ENCODE measurements at places on chromosomes 4 and X. TPM values are rescaled to one million over a fixed set of nuclear protein-coding genes. Genes with fewer than 3 reads are reported as not detected.

DNA sequence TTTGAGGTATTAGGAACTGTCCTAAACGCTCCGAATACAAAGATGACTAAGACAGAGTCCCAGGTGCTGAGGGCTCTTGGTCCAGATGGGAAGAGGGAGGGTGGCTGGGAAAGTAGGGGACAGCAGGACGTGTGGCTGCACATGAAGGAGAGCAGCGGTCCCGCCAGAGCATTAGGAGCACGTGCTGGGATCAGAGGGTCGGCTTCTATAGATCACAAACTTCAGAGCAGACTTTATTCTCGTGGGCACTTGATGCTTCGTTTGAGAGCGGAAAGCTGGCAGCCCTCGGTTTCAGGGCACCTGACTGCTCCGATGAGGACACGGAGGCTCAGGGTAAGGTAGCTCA, 26.1 kb downstream of the ZBTB49 start:
- no peak for DNase-seq
- no peak overlapping the region for H3K4me3 ChIP-seq
- no peak overlapping the region for H3K27ac ChIP-seq
- peaks cover 50% of the 10 kb centered on the region for H3K36me3 ChIP-seq

- H3K27me3 ChIP-seq, result no peaks in the 10 kb centered on the region
- peak overlapping the region; percentile 11 for H3K27ac ChIP-seq
- H3K36me3 ChIP-seq, result no peaks in the 10 kb centered on the region
- DNase-seq, result no peak
- H3K4me1 ChIP-seq, result peaks cover 4% of the 10 kb centered on the region
These were observed 125.9 kb downstream of the NSUN7 start for GRCh38 chr4:40875507-40876150.

DNA sequence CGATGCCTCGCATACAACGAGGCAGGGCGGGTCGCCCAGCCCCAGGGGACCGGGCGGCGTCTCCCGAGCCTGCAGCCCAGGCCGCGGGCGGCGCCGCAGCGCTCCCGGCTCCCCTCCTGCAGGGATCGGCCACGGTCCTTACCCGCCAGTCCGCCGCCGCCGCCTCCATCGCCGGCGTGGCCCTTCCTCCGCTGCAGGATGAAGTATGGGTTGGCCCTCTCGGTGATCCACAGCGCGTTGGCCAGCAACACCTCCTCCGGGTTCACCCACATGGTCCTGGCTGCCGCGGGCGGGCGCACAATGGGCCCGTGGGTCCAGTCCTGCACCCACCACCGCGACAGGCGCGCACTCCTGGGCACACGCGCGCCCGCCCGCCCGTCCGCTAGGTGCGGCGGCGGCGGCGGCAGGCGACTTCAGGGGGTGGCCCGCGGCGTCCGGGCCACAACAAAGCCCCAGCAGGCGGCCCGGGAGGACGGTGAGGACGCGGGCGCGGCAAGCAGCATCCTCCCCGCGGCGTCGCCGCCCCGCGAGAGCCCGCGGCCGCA, 339 bp downstream of the TBC1D9 start:
- no peaks in the 10 kb centered on the region for H3K36me3 ChIP-seq
- DNase-seq, result no peak
- H3K27ac ChIP-seq, result peak overlapping the region; percentile 87
- peak overlapping the region; percentile 86 for H3K4me3 ChIP-seq
- no peaks in the 10 kb centered on the region for H3K4me1 ChIP-seq
- no peaks in the 10 kb centered on the region for H3K27me3 ChIP-seq

CD38 gene
- total RNA-seq, result 3.2 TPM

IL2 gene
- not detected for total RNA-seq
